Ascending aorta (tissue), 2 donors: ENCODE measurements at places on chromosomes 2 and 18. TPM values are rescaled to one million over a fixed set of nuclear protein-coding genes. Genes with fewer than 3 reads are reported as not detected.

DNA sequence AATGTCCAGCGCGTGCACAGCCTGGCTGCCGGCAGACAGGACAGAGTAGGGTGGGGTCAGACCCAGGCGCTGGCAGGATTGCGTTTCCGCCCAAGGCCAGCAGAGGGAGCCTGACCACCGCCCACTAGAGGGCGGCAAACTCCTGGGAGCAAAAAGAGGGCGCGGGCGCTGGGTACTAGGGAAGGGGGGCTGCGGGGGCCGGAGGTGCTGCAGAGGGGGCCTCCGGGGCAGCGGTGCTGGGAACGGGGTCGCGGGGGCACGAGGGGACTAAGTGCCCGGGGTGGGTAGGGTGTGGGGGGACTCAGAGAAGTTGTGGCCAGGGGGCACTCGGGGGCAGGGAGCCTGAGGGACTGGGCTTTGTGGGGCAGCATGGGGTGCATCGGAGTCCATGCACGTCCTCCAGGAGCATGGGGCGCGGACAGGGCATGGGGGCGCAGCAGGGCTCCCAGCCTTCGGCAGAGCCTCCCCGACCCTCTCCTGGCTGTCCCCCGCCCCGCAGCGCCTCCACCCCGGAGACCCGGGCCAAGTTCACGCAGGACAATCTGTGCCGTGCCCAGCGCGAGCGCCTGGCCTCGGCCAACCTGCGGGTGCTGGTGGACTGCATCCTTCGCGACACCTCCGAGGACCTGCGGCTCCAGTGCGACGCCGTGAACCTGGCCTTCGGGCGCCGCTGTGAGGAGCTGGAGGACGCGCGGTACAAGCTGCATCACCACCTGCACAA is 3.2 kb downstream of the TEKT4 start:
- H3K4me3 ChIP-seq = no peak overlapping the region
- no peak overlapping the region for H3K27ac ChIP-seq

DNA sequence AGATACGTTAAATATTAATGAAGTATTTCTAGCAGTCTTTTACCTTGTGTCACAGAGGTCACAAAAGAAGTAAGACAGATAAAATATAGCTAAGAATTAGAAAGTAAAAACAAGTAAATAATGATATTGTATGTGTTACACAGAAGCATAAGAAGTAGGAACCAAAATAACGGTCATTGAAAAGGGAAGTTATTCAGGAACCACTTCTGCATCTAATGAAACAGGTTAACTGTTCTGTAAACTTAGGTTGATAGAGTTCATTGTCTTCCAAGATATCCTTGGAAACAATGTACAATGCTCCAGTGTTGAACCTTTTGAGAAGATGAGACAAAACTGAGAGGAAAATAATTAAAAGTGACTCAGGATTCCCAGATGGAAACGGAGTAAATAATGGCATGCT is 57.1 kb upstream of the CD302 start:
- DNase-seq = no peak
- H3K27me3 ChIP-seq = no peaks in the 10 kb centered on the region
- no peaks in the 10 kb centered on the region for H3K36me3 ChIP-seq
- no peak overlapping the region for H3K27ac ChIP-seq

DNA sequence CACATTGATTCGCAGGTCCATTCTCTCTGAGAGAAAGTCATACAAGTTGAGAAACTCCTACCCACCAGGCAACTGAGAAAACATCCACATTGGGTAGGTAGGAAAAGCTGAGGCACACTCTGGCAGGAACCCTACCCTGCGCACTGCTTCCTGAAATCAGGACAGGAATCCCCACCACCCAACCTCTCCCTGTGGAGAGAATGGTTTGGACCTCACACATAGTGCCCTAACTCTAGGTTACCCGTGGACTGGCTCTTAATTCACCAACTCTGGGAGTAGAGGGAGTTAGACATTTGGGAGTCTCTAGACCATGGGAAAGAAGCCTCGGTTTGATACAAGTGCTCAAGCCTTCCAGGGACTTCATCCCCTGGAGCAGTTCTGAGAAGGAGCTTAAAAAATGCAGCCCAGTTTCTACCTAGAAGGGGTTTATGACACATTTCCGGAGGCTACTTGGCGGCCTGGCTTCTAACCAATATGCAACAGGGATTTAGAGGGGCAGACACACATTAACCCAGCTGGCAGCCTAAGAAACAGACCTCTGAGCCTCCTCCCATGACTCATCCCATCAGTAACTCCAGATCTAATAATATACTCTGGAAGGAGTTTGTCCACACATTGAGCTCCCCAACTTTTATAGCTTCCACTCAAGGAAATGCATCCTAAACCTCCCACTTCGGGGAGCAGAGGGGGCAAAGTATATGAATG is 136.7 kb downstream of the EML6 start:
- DNase-seq = no peak
- no peaks in the 10 kb centered on the region for H3K4me1 ChIP-seq
- H3K27me3 ChIP-seq = no peaks in the 10 kb centered on the region
- H3K4me3 ChIP-seq = no peak overlapping the region

- H3K36me3 ChIP-seq = no peaks in the 10 kb centered on the region
- no peak for DNase-seq
- H3K27me3 ChIP-seq = no peaks in the 10 kb centered on the region
- H3K4me1 ChIP-seq = no peaks in the 10 kb centered on the region
- no peak overlapping the region for H3K4me3 ChIP-seq
These were observed 100.1 kb downstream of the DDX1 start for GRCh38 chr2:15691586-15692310.

- no peak for DNase-seq
- no peaks in the 10 kb centered on the region for H3K27me3 ChIP-seq
- no peak overlapping the region for H3K4me3 ChIP-seq
- no peak overlapping the region for H3K27ac ChIP-seq
- no peaks in the 10 kb centered on the region for H3K36me3 ChIP-seq
These were observed 267.4 kb upstream of the RAB6C start for GRCh38 chr2:129711816-129712675.

DNA sequence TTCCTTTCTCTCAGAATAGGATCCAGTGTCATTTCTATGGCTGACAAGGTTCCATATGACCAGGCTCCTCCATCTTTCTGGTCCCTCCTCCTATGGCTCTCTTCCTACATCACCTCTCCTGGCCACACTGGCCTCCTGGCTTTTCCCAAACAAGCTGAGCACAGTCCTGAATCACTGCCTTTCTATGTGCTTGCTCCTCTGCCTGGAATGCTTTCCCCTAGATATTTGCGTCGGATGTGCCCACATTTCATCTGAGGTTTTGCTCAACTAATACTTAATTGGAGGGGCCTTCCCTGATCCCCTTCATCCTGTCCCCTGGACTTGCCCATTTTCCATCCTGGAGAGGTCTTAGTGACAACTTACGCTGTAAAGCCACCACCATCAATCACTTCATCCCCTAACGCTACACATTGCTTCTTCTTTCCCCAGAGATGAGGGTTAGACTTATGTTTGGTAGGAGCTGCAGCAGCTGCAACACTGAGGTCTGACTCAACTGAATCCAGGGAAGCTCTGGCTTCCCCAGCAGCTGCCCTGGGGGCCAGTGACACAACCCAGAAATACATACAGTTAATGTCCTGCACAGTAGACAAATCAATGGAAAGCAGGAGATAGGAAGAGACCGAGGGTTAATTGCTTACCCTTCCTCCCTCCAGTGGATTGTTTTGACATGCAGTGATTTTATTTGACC is 42.9 kb downstream of the QPCT start:
- H3K4me1 ChIP-seq = no peaks in the 10 kb centered on the region
- H3K27ac ChIP-seq = no peak overlapping the region
- H3K4me3 ChIP-seq = no peak overlapping the region
- DNase-seq = no peak
- no peaks in the 10 kb centered on the region for H3K36me3 ChIP-seq

DNA sequence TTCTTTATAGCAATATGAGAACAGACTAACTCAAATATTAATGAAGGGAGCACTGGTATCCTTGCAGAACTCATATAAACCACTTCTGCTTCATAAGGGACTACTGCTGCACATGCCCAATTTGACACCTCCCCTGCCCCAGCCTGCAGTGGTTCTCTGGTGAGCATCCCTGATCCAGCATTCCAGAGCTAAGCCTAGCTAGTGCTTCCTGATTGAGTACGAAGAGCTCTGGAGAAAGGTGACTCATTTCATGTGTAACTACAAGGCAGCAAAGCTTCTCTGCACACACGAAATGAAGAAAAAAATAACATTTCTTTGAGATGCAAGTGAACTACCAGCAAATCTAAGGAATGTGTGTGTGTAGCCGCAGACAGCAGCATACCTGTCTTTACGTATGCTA is 22.8 kb upstream of the ADNP2 start:
- H3K4me1 ChIP-seq = no peaks in the 10 kb centered on the region
- no peak overlapping the region for H3K27ac ChIP-seq
- DNase-seq = no peak
- H3K27me3 ChIP-seq = no peaks in the 10 kb centered on the region

- no peaks in the 10 kb centered on the region for H3K36me3 ChIP-seq
- no peak for DNase-seq
- H3K27me3 ChIP-seq = no peaks in the 10 kb centered on the region
- H3K4me3 ChIP-seq = no peak overlapping the region
These were observed 141.0 kb downstream of the THADA start for GRCh38 chr2:43454791-43455190.

DNA sequence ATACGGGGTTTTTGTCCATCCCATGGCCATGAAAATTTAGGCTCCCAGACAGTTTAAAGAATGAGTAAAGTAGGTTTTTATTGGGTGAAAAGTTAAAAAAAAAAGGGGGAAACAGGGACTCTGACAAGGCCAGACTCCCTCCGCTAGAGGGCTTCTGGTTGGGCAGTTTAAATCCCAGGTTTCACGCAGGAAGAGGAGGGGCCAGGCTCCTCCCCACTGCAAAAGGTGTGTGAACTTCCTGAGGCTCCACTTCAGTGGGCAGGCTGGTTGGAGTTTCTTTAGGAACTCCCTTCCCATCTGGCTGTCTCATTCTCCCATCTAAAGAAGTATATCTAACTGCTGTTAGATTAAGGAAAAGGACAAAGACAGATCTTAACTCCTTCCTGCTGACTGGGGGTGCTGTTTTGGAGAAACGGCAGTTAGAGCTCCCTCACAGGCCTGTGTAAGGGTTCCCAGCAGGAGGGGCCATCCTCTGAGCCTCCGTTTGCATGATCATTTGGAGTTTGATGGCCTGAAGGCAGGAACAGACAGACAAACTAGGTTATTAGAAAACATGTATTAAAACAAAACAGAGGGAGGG is 1160.7 kb downstream of the CNTNAP5 start:
- no peaks in the 10 kb centered on the region for H3K27me3 ChIP-seq
- H3K27ac ChIP-seq = no peak overlapping the region
- H3K4me3 ChIP-seq = no peak overlapping the region
- no peak for DNase-seq

GRCh38 chr2:101133492-101134100 is 17.6 kb downstream of the TBC1D8 start:
- no peak overlapping the region for H3K4me3 ChIP-seq
- H3K27ac ChIP-seq = no peak overlapping the region
- no peaks in the 10 kb centered on the region for H3K27me3 ChIP-seq
- H3K4me1 ChIP-seq = no peaks in the 10 kb centered on the region

GRCh38 chr2:158046121-158046880 is 55.4 kb upstream of the UPP2 start:
- H3K4me1 ChIP-seq = no peaks in the 10 kb centered on the region
- no peak overlapping the region for H3K27ac ChIP-seq
- DNase-seq = no peak
- H3K36me3 ChIP-seq = no peaks in the 10 kb centered on the region
- no peak overlapping the region for H3K4me3 ChIP-seq
- no peaks in the 10 kb centered on the region for H3K27me3 ChIP-seq

DNA sequence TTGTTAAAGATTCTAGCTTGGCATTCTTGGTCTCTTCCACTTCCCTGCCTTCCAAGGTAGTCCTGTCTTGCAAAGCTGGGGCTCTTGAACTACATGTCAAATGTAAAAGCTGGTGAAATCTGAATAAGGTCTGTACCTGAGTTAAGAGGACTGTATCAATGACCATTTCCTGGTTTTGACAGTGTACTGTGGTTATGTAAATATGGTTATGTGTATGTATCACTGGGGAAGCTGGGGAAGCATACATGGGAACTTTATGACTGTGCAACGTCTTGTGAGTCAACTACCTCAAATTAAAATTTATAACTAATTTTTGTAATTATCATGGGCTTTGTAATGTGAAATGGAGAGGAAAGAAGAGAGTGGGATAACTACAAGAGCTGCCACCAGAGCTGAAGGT is 81.7 kb downstream of the COL4A4 start:
- H3K36me3 ChIP-seq = peaks cover 27% of the 10 kb centered on the region
- H3K4me3 ChIP-seq = no peak overlapping the region
- no peaks in the 10 kb centered on the region for H3K4me1 ChIP-seq

- no peak overlapping the region for H3K27ac ChIP-seq
- no peaks in the 10 kb centered on the region for H3K36me3 ChIP-seq
- no peak for DNase-seq
These were observed 111.7 kb downstream of the GALR1 start for GRCh38 chr18:77361382-77361781.

DNA sequence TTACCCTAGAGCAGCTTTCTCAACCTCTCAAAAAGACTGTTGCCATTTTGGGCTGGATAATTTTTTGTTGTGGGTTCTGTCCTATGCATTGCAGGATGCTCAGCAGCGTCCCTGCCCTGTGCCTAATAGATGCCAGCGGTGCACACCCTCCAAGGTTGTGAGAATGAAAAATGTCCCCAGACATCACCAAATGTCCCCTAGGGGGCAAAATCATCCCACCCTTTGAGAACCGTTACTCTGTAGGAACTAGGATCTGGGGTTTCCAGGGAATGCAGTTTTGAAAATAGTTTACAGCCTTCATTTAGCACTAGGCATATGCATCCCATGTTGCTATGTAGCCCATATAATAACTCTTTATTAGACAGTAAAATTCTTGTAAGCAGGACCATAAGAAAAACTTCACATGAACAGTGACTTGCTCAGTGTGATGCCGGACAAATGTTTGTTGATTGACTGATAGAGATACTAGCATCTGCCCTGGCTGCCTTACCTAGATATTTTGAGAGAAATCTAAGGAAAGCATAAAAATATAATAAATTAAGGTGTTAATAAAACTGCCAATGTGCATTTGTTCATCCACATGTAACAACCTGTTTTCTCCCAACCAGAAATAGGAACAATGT is 79.2 kb upstream of the EPC2 start:
- H3K27me3 ChIP-seq = no peaks in the 10 kb centered on the region
- no peaks in the 10 kb centered on the region for H3K36me3 ChIP-seq
- H3K4me1 ChIP-seq = no peaks in the 10 kb centered on the region
- no peak overlapping the region for H3K27ac ChIP-seq
- no peak overlapping the region for H3K4me3 ChIP-seq

- no peaks in the 10 kb centered on the region for H3K36me3 ChIP-seq
- DNase-seq = no peak
- no peak overlapping the region for H3K4me3 ChIP-seq
- no peaks in the 10 kb centered on the region for H3K4me1 ChIP-seq
- H3K27me3 ChIP-seq = no peaks in the 10 kb centered on the region
These were observed 23.7 kb downstream of the ICA1L start for GRCh38 chr2:202847693-202848524.

GRCh38 chr2:132977812-132978529 is 308.0 kb upstream of the LYPD1 start:
- H3K36me3 ChIP-seq = no peaks in the 10 kb centered on the region
- H3K27me3 ChIP-seq = no peaks in the 10 kb centered on the region

ABCG8 gene
- total RNA-seq = not detected

EDAR gene
- not detected for total RNA-seq

TANC1 gene
- total RNA-seq = 45.4 TPM

FBLN7 gene
- total RNA-seq = 0.43 TPM

TMEM200C gene
- under 0.01 TPM for total RNA-seq
